ENCODE measurements at places on chromosomes 4 and X.

DNA sequence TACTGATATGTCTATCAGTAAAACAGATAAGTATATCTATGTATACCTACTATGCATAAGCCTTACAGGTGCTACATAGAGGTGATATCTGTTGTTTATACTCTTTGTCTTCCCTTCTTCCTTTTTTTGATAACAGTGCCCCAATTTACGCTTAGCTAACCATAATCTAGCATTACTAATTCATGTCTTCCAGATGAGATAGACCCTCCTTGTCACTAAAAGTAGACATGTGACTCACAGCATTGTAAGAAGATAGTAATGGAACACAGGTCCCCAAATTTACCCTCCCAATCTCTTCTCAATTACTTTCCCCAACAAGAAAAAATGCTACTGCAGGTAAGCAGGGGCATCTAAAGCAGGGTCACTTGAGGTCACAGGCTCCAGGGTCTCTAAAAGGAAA is 7.9 kb upstream of the NFKB1 start:
- DNase-seq: no peak

GRCh38 chrX:136097871-136098805 is 49.2 kb upstream of the FHL1 start:
- DNase-seq: no peak

DNA sequence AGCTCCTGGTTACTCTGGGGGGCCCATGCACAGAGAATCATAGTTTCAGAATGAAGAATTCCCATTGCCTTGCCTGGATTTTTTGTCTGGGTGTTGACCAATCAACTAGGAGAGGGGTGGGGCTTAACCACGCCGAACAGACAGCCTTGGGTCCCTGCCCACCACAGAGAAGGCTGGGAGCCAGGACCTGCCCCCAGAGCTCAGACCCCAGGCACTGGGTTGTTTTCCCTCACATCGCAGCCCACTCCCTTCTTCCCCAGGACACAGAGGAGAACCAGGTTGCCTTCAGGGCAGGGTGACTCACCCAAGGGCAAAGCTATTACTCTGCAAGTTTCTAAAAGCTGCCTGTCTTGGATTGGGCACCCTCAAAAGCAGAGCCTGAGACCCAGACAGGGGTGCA is 23.3 kb upstream of the CRMP1 start:
- DNase-seq: no peak

- peak; percentile 15 for DNase-seq
These were observed 66.3 kb downstream of the SMC1A start for GRCh38 chrX:53356186-53356585.

DNA sequence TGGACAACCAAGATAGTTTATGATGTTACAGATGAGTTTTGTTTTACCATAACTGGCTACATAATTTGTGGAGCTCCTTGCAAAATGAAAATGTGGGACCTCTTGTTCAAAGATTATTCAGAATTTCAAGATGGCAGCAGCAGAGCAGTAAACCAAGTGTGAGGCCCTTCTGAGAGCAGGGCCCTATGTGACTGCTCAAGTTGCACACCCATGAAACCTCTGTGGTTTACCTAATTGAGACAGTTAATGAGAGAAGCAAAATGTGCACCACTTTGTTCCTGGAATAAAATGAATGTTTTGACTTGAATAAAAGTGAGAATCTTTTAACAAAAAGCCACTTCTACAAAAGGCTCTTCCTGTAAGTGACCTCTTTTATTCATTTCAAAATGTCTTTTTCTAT is 519.2 kb downstream of the RPA4 start:
- DNase-seq: no peak

GRCh38 chr4:52016981-52017380 is 3.2 kb downstream of the LRRC66 start:
- no peak for DNase-seq

All from iris pigment epithelial cell (primary cell).